Stimulated activated CD4-positive, alpha-beta T cell treated with anti-CD3 and anti-CD28 coated beads, Interleukin-4, amount 100 ng/mL, for 48 hours (primary cell): ENCODE measurements at places on chromosomes 3 and 15.

DNA sequence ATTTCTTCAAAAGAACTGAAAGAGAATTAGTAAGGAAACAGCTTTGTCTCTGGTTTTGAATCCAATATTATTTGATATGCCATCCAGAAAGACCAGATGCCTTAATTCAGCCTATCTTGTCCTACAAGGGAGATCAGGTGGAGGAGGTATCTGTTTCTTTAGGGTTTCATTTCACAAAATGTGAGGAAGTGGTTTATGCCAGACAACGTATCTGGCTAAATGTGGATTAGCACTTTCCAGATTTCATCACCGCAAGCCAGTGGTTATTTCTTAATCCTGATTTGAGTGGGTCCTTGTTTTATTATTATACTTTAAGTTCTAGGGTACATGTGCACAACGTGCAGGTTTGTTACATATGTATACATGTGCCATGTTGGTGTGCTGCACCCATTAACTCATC lies 271.1 kb downstream of the EBLN2 start:
- no peak for DNase-seq

DNA sequence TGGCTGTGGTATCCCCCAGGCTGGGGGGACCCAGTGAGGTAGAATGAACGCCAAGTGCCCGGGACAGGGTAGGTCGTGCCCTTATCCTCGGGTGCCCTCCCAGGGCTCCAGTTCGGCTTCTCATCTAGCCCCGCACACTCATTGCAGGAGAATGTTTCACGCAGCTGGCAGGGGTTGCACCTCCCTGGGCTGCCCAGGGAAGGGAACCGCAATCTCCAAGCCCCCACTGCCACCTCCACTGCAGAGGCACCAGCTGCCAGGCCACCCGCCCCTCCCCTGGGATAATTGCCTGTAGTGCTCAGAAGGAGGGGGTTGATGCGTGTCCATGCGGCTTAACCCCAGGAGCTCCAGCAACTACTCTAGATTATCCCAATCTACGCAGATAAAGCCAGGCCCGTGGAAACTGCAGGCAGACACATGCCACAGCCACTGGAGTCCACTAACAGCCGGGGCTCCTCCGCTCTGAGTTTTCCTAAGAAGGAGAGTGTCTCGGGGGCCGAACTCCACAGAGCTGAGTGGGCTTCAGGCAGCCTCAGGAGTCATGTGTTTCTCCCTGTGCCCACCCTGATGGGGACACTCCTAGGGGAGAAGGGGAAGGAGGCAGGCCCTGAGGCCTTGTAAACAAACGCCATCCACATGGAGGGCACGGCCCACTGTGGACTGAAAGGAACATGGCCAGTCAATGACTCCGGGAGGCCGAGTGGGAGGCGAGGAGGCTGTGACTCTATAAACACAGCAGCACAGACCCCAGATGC lies 137.2 kb upstream of the IQSEC1 start:
- DNase-seq, result no peak

DNA sequence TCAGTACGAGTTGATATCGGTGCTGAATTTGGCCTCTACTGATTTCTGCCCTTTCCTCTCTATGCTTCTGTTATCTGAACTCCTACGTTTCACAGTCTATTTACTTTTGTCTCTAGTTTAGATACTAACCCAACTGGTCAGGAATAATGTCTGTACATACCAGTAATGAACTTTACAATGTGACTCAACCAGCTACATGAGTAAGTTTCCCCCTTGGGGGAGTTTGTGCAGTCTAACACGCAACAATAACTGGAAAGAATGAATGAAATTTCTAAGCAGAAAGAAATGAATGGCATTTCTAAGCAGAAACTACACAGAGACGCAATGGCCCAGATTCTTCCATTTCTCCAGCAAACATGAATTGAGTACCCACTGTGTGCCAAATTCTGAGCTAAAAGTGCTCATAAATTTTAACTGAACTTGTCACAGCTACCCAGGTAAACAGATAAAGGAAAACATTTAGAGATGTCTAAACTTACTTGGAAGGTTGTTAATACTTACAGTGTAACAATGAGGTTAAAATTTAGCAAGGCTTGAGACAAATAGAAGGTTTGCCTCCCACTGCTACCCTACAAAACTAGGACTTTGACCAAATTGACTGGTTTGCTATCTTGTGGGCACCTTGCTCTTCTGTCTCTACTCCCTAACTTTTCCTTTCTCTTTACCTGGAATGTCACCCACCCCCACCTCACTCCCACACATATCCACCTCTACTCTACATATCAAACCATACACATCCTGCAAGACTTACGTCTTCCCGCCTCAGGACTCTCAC lies 11.6 kb downstream of the UPK1B start:
- no peak for DNase-seq

DNA sequence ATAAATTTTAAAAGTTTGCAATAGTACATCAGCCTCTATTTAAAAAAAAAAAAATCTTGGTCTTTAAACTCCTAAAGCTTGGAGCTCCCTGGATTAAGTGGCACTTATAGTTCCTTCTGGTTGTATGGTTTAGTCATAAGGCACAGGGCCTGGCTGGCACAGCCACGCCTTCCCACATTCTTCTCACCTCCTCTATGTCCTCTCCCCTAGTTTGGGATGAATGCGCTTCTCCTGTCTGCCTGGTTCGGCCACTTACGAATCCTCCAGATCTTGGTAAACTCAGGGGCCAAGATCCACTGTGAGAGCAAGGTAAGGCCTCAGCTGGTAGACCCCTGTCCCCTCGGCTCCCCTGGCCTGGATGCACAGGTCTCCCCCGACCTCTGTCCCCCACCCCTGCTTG lies 10.0 kb downstream of the ANKDD1A start:
- no peak for DNase-seq

- no peak for DNase-seq
Measured at GRCh38 chr15:78211189-78211921, 23.0 kb downstream of the ACSBG1 start.

GRCh38 chr3:117035745-117036144 lies 326.2 kb downstream of the TUSC7 start:
- no peak for DNase-seq

- DNase-seq, result no peak
Measured at GRCh38 chr15:57747206-57747896, 40.8 kb downstream of the POLR2M start.

GRCh38 chr3:185770109-185770508 lies 54.7 kb downstream of the IGF2BP2 start:
- DNase-seq, result no peak

DNA sequence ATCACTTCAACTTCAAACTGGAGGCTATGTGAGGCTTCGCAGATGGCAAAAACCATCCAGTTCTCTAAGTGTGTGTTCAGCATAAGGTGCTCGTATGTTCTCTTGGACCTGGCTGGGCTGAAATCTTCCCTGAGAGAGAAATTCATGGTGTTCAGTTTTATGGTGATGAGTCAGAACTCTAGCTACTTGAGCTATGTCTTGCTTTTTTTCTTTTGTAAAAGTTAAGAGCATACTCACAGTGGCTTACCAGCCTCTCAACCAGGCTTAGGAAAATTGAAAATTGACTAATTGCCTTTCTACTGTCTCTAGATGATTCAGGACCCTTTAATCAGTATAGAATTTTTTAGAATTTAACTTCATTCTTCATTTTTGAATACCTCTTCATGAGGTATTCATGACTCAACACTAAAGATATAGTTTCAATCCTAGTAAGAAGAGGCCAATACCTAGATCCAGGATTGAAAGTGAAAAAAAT lies 617.5 kb downstream of the TBL1XR1 start:
- DNase-seq, result no peak

DNA sequence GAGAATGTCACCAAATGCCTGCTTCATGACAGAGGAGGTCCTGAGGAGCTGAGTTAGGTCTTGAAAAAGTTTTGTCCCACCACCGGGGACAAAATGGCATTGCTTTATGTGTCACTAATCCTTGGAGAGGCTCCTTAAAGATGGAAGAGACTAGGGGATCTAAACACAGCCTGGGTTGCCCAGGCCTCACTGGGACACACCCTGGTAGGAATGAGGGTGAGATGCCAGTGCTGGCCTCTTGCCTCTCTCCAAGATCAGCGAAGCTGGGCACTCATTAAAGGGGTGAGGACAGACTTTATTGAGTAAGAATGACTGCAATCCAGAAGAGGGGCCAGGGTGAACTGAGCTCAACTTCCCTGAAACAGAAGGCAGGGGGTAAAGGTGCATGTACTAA lies 58.5 kb upstream of the KLF13 start:
- no peak for DNase-seq

GRCh38 chr3:14991151-14991742 lies 43.9 kb downstream of the NR2C2 start:
- no peak for DNase-seq

GRCh38 chr3:11716573-11717290 lies 73.0 kb upstream of the VGLL4 start:
- no peak for DNase-seq

GRCh38 chr3:28575746-28576613 lies 227.4 kb upstream of the AZI2 start:
- DNase-seq, result no peak

GRCh38 chr15:63405159-63405558 lies 23.5 kb upstream of the CA12 start:
- no peak for DNase-seq

- DNase-seq, result no peak
Measured at GRCh38 chr3:134590766-134591165, 60.1 kb downstream of the KY start.
